Mesenteric fat pad (tissue), 1 donor: ENCODE measurements at places on chromosomes 3 and 15. TPM values are rescaled to one million over a fixed set of nuclear protein-coding genes. Genes with fewer than 3 reads are reported as not detected.

Gene P3H2
- 3.3 TPM for total RNA-seq

DNA sequence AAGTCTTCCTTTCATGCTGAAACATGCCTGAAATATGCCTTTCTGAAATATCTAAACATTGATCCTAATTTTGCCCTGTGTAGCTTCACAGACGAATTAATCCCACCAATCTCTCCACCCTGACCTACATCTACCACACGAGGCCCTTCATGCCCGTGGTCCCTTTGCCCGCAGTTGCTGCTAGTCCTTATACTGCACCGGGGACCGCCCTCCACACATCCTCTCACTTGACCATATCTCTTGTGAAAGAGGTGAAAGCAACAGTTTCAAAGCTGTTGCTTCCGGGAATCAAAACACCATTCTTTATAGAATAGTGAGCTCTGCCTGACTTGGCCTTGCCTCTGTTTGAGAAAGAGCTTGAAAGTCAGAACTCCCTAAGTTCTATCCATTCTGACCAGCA lies 499.5 kb downstream of the NTRK3 start:
- DNase-seq, result no peak

DNA sequence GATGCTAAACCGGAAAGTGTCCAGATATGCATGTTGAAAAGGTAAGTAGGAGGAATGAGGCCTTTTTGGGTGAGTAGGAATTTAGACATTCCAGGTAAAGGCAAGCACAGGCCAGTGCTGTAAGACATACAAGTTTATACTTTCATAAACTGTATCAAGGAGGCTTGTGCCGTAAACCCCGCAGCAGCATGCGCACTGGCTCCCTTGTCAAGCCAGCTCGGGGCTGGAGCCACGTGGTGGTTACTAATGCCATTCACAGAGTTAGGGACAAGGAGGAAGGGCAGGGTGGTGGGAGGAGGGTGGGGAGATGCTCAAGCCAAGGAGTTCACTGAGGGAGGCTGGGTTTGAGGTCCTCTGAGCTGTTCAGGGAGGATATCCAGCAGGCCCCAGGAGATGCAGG lies 35.8 kb downstream of the PLD1 start:
- DNase-seq, result no peak

- DNase-seq, result no peak
Observed at GRCh38 chr3:100947119-100947518, 46.1 kb downstream of the ABI3BP start.

DNA sequence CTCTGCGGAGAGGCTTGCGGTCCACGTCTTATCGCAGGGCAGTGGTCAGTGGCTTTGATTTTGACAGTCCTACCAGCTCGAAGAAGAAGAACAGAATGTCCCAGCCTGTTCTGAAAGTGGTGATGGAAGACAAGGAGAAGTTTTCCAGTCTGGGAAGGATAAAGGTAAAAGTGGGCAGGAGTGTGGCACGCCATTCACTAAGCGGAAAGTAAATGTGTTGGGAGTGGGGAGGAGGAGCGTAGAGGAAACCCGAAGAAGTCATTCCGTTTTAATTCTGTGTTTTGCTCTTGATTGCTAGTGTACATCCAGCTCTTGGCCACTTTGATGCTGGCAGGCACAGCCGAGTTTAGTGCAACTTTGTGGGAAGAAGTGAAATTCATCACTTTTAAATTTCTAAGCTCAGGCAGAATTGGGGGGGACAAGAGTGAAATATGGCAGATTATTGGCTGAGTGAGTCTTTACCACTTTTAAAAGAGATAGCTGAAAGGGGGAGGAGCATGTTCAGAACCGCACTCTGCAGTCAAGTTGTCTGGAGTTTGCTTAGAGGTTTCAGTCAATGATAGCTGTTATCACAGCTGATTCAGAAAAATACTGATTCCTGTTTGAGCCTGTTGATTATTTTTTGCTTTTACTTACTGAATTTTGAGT lies 1.8 kb downstream of the ARHGEF26 start:
- no peak for DNase-seq

Gene PPM1L
- 12.7 TPM for total RNA-seq

Gene CPNE4
- total RNA-seq, result not detected

Gene PAQR5
- total RNA-seq, result 0.74 TPM

Gene GPR171
- 1.8 TPM for total RNA-seq
